ENCODE measurements at places on chromosomes 11 and 22.

GRCh38 chr11:115421992-115422689, 82.1 kb downstream of the CADM1 start:
- no peak for DNase-seq

GRCh38 chr22:49893025-49893424, 25.2 kb downstream of the ALG12 start:
- no peak for DNase-seq

DNA sequence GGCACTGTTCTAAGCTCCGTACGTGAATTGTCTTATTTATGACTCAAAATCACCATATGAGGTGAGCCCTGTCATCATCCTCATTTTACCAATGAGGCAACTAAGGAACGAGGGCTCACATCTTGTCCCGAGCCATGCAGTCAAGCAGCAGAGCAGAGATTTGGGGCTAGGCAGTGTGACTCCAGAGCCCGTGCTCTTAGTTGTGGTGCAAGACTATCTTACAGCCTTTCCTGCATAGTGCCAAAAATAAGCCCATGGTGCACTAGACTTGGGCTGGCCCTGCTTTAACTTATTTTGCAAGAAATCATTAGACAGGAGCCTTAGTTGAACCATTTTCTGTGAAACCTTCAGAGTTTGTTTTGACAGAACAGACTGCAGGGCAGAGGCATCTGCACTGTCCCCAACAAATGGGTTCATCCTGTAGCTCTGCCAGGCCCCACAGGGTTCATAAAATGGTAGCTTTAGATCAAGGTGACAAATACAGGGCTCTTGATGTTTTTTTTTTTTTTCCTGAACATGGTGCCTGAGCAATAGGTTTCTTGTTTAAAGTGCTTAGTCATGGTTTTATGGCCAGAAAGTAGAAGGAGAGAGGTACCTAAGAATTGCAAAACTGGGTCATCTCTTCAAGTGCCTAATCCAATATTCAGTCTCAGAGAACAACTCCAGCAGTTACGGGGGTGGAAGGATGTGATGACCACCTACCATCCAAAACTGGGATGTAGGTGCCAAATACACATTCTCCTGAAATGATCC, 56.6 kb downstream of the BMAL1 start:
- DNase-seq, result no peak

GRCh38 chr11:96246718-96247552, 96.1 kb downstream of the MAML2 start:
- no peak for DNase-seq

All from iPS DF 6.9 (cell line).